ENCODE measurements at places on chromosomes 13 and 19. TPM values are rescaled to one million over a fixed set of nuclear protein-coding genes. Genes with fewer than 3 reads are reported as not detected.

- DNase-seq = no peak
These were observed 505.6 kb downstream of the MYO16 start for GRCh38 chr13:109135018-109135417.

ZNF575 gene
- total RNA-seq = 6.5 TPM

KIR2DL4 gene
- 0.87 TPM for total RNA-seq

DNA sequence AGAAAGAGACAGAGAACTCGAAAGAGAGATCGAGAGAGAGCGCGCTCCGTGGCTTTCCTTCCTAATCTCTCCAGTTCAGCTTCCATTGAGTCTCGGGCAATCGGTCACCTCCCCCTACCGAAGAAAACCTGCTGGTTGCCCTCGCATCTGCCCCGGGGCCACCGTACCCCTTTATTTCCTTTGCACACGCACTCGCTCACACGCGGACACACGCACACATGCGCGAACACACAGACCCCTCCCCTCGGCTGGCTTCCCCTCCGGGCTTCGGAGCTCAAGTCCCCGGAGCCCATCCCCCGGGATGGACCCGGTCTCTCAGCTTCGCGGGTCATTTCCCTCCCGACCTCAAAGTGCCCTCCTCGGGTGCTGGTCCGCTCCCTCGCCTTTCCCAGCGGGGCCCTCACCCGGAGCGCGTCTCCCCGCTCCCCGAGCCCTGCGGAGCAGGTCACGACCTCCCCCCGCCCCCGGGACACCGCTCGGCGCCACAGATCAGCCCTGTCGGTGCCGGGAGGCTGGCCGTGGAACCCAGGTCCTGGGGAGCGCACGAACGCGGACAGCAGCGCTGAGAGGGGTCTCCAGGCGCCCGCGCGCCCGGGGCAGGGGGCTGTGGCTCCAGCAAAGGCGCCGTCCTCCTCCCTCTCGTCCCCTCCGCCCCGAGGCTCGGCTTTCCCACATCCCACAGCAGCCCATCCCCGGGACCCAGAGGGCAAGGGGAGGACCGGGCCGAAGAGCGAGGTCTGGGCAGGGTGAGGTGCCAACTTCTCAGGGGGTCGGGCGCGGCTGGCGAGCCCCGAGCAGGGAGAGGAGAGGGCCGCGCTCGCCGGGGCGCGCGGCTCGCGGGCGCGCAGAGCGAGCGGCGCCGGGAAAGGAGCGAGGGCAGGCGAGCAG is 1.8 kb downstream of the DACH1 start:
- DNase-seq = peak; percentile 32

DNA sequence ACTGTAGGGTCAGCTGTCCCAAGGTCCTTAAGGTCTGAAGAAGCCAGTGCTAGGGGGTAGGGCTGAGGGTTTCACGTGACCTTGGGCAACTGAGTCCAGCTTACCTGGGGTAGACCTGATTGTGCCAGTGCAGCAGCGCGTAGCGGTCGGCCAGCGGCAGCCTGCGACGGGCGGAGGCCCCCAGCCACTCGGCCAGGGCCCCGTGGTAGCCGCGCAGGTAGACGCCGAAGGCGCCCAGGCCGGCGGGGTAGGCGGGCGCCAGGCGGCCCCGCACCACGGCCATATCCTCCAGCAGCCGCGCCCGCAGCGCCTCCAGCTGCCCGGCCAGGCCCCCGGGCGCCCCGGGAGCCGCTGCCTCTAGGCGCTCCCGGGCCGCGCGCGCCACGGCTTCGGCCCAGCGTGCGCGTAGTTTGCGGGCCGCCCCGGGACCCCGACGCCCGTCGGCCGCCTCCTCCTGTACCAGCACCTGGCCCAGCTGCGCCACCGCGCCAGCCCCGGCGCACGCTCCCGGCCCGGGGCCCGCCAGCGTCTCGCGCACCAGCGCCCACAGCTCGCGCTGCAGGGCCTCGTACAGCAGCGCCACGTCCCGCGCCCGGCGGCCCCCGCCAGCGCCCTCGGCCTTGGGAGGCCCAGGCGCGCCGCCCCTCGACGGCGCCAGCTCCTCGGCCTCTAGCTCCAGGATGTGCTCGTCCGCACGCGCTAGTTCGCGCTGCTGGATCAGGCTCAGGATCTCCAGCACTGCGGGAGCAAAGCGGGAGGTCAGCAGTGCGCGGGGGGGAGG is 10.9 kb downstream of the EXOC3L2 start:
- DNase-seq = no peak

CBLC gene
- 79.1 TPM for total RNA-seq

GRCh38 chr19:29583196-29583999 is 22.7 kb upstream of the POP4 start:
- DNase-seq = no peak

DNA sequence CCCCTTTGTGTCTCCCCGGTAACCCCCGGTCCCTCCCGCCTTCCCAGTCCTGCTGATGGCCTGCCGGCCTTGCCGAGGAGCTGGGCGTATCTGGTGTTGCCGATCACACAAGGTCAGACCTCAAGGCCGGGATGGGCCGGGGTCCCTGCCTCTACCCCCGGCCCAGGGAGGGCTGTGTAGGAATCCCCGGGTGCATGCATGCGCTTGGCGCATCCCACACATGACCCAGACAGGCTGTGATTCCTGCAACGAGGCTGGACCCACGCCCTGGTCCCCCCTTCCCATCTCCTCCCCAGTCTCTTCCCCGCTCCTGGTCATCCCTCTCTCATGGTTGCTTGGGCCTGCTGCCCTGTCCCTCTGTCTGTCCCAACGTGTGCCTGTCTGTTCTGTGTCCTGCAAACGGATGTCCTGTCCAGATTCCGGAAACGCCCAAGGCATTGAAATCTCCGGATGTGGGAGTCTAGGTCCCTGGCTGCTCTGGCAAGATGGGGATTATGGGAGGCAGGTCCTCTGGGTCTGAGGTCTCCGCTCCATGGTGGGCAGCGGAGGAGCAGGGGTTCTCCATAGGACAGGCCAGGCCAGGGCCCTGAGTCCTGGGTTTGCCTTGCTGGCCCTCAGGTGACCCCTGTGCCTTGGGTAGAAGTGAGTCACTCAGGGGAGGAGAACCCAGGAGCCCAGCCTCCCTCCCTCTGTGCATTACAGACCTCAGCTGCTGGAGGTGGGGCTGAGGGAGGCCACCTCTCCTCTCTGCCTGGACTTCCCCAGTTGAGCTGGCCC is 1.6 kb downstream of the PKN1 start:
- peak; percentile 44 for DNase-seq

IGLON5 gene
- total RNA-seq = 0.08 TPM

DNA sequence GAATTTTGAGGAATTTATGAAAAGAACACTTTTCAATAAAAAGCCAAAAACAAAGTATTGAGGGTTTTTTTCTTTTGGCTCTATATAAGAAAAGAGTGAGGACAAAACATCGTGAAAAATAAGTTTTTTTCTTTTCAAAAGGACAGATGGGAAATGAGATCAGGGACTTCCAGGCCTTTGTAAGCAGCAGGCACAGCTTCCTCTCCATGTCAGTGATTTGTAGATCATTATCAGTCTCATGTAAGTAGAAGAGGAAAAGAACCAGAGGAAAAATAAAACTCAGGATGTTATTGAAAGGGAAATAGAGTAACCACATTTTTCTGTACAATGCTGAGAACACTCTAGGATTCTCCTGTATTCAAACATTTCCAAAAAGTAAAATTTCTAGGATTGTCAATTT is 29.9 kb downstream of the DOCK9 start:
- no peak for DNase-seq

KL gene
- 1.0 TPM for total RNA-seq

- DNase-seq = no peak
These were observed 44.2 kb upstream of the RNF113B start for GRCh38 chr13:98221234-98221633.

- no peak for DNase-seq
These were observed 39.2 kb downstream of the TNFRSF19 start for GRCh38 chr13:23609414-23609760.

ARHGAP33 gene
- total RNA-seq = 9.7 TPM

DNA sequence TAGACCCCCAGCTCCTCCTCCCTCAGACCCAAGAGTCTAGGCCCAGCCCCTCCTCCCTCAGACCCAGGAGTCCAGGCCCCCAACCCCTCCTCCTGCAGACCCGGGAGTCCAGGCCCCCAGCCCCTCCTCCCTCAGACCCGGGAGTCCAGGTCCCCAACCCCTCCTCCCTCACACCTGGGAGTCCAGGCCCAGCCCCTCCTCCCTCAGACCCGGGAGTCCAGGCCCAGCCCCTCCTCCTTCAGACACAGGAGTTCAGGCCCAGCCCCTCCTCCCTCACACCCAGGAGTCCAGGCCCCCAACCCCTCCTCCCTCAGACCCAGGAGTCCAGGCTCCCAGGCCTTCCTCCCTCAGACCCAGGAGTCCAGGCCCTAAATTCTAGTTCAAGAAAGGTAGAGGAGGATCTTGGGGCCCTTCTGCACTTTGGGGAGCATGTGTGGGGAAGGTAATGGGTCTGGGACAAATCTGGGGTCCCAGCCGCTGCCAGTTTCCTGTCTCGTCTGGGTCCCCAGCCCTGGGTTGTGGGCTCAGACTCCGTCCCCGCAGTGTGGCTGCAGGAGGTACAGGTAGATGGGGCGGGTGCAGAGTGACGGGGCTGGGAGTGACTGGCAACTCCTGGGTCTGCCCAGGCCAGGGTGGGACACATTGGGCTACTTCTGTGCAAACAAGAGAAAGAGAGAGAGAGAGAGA is 3.2 kb upstream of the TMEM190 start:
- DNase-seq = no peak

GRCh38 chr19:48230555-48231129 is 25.1 kb downstream of the CARD8 start:
- no peak for DNase-seq

- no peak for DNase-seq
These were observed 44.6 kb upstream of the HNRNPA1L2 start for GRCh38 chr13:52597676-52598075.

NCAN gene
- not detected for total RNA-seq

ADAT3 gene
- 29.1 TPM for total RNA-seq

DNA sequence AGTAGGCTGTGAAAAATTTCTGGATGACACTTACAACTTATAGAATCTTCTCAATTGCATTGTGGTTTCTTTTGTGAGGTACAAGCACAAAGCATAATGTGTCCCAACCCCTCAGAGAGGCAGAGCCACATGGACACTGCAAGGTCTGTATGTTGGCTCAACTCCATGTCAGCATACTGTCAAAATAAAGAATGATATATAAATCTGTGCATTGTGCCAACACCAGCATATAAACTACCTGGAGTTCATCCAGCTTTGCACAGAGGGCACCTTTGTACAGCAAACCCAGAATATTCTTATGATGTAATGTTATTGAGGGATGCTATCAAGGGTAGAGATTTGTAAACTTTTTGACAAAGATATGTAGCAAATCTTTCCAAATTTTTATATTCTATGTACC is 1065.8 kb upstream of the MIR17HG start:
- DNase-seq = peak; percentile 7

DNA sequence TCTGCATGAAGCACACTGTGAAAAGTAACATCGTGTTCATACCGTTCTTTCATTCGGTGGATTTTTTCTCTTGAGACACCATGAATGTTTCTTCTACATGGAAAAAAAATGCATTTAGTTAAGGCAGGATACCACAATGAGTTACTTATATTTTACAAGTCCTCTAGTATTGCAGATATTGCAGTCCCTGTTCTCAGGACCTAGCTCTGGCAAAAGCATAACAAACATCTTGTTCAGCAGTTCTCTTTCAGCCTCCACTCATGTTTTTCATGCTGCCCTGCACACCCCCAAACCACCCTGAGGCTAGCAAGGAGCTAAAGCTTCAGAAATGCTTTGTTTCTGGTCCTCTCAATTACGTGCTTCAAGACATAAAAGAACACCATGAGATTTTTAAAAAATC is 24.8 kb downstream of the N4BP2L1 start:
- DNase-seq = no peak

DNA sequence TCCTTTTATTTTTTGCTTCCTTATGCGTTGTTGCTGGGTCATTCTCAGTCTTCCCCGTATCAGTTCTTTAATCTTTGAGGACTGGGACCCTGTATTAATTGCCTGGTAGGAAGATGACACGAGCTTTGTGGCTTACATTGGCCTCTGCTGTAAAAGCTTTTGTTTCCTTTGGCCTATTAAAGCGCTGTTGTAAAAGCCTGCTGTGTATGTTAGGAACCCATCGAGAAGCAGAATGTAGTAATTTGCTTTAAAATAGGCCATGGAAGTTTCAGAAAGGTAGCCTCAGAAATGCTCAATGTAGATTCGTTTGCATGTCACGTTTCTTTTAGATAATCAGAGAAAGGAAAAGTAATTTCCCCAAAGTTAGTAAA is 257.5 kb upstream of the STARD13 start:
- DNase-seq = no peak

- DNase-seq = no peak
These were observed 212.9 kb downstream of the PCDH9 start for GRCh38 chr13:67017276-67017675.

GRCh38 chr19:53311044-53311443 is 22.5 kb upstream of the ZNF845 start:
- DNase-seq = no peak

DNA sequence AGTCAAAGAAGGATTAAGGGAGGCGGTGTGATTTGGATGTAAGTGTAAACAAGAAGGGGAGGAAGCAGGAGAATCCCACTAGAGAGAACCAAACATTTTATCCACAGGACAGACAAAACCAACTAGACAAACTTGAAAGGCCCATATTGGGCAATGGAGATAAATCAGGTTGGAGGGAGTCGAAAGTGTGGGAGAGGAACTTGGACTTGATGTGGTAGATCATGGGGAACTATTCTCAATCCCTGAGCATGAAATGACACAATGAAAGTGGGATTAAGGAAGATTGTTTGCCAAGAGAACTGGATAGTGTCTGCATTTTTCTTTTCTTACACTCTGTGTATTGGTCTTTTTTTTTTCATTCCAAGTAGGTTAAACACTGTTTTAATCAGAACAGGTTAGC is 17.9 kb downstream of the GPR183 start:
- no peak for DNase-seq

GRCh38 chr19:1082928-1083816 is 12.0 kb downstream of the POLR2E start:
- peak; percentile 47 for DNase-seq

COL5A3 gene
- 4.0 TPM for total RNA-seq

RASA3 gene
- total RNA-seq = 9.0 TPM

PGLYRP2 gene
- not detected for total RNA-seq

DNA sequence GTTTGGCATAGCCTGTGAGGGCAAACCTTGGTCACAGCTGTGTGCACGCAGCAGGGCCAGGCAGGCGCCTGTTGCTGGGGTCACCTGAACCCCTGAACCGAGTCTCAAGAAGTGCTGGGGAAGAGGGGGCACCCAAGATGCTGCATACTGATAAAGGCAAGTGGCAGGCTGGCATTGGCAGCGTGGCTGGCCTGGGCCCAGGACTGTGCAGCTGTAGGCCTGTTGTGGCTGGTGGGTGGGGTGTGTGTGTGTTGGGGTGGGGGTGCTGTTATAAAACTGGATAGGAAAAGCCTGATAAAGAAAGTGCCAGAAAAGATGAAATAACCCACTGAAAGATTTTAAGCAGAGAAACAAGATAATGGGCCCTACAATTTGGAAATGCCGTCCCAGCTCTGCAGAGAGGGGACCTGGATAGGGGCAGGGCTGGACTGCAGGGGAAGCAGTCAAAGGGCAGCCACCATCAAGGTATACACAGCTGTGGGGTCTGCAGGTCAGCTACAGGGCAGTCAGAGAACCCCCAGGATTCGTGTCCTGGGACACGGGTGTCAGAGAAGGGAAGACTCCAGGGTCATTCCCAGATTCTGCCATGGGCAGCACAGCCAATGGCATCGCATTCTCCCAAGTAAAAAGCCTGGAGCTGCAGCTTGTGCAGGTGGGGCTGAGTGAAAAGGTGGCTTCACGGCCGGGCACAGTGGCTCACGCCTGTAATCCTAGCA is 33.2 kb downstream of the CILP2 start:
- no peak for DNase-seq

GRCh38 chr13:67100730-67101129 is 129.4 kb downstream of the PCDH9 start:
- no peak for DNase-seq

NKPD1 gene
- total RNA-seq = 0.15 TPM

Measured in left colon (tissue), 2 donors.